ENCODE measurements at places on chromosomes 3 and 15.

- DNase-seq: no peak
Observed at GRCh38 chr3:113312416-113312815, 101.1 kb downstream of the BOC start.

GRCh38 chr15:31468911-31469785 is 142.5 kb downstream of the KLF13 start:
- DNase-seq: no peak

DNA sequence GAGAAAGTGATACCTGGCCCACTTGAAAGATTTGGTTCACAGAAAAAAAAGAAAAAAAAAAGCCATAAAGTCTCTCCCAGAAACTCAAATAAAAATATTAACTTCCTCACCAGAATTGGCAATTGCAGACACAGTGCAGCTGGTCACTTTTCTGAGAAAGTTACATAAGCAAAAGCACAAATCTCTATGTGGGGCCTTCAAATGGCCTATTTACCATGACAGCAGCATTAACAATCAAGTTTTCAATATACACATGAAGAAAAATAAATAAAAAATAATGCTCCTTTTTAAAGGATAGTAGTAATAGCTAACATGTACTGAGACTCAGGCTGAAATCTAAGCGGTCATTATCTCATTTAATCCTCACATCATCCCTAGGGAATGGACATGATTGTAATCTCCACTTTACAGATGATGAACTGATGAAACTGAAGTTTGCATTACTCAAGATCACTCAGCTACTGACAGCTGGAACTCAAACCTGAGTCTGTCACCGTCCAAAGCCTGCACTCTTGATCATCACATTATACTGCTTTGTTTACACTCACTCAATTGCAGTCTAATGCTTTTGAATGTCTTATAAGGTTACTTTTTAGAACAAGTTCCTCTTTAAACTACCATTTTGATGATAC is 3.3 kb downstream of the NPTN start:
- peak; percentile 40 for DNase-seq

DNA sequence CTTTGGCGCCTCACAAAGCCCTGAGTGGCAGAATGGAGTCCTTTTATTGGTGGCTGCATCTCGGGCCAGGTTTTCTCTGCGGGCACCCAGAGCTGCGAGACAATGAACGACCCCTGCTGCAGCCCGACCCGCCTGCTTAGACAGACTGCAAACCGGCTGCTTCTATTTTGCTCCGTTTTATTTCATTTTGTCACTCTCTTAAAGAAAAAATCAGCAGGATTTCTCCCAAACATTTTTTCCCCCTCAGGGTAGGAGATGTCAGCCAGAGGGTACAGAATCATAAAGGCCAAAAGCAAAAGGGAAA is 64.8 kb downstream of the OXNAD1 start:
- peak; percentile 89 for DNase-seq

GRCh38 chr3:141243271-141243707 is 11.7 kb downstream of the PXYLP1 start:
- peak; percentile 70 for DNase-seq

- peak; percentile 64 for DNase-seq
Observed at GRCh38 chr3:169509780-169510692, 153.5 kb downstream of the MECOM start.

DNA sequence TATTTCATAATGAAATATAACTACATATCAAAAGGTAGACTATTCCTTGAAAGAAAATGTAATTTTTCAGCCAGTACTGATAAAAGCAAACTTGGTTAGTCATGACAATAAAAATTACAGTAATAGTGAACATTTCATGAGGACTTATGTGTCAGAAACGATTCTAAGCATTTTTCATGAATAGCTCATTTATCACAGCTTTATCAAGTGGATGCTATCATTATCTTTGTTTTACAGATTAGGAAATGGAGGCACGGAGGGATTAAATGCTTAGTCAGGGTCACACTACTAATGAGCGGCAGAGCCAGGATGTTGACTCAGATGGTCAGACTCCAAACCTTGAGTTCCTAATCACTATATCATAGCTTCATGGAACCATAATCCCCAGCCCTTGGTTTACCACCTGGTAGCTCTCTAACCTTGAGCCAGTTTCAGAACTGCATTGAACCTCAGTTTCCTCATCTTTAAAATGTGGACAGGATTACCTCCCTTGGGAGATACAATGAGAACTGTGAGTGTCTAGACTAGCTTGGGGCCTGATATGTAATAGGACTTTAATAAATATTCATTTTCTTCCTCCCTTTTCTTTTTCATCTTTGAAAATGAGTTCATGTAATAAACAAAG is 85.4 kb downstream of the TNIK start:
- DNase-seq: no peak

- DNase-seq: no peak
Observed at GRCh38 chr3:9099702-9100512, 136.6 kb upstream of the RAD18 start.

GRCh38 chr15:80026754-80027153 is 32.7 kb upstream of the ZFAND6 start:
- peak; percentile 1 for DNase-seq

- peak; percentile 66 for DNase-seq
Observed at GRCh38 chr3:130894130-130894985, 474 bp downstream of the ATP2C1 start.

GRCh38 chr15:41988896-41989572 is 16.7 kb upstream of the EHD4 start:
- DNase-seq: no peak
